Activated naive CD4-positive, alpha-beta T cell treated with anti-CD3 and anti-CD28 coated beads, Interleukin-2, amount 10 ng/mL, durations not matched to agents 7 days and 5 days (primary cell): ENCODE measurements at places on chromosomes 12 and 14.

- DNase-seq, result no peak
Measured at GRCh38 chr12:51675071-51675803, 84.2 kb downstream of the SCN8A start.

DNA sequence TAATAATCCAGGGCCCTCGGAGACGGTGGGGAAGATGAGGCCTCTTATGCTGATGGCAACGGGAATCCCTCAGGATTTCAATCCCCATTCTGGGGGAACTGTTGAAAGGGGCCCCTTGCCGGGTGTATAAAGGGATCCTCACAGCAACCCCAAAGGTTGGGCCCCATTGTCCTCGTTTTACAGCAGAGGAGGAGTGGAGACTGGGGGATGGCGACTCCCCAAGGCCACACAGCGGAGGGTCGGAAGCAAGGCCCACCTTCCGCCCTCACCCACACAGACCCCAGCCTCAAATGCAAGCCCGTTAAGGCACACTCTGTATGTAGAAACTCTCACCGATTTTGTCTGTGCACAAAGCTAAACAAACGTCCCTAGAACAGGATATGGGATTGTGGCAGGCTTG lies 327.9 kb upstream of the DIO3 start:
- no peak for DNase-seq

DNA sequence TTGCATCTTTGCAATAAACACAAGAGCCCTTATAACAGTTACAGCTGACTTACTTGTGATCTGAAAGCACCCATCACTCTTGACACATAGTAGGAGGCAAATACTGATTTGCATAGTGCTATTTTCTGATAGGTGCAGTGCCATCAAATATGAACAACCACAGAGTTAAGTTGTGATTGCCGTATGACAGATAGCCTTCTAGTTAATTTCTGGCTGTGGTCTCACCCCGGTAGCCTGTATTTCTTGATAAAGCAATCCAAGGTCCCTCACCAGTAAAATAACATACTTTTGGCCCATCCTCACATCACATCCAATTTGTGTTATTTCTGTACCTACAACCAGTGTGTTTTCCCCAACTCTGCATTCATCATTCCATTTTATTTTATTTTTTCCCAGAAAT lies 23.3 kb upstream of the STYK1 start:
- DNase-seq, result no peak

DNA sequence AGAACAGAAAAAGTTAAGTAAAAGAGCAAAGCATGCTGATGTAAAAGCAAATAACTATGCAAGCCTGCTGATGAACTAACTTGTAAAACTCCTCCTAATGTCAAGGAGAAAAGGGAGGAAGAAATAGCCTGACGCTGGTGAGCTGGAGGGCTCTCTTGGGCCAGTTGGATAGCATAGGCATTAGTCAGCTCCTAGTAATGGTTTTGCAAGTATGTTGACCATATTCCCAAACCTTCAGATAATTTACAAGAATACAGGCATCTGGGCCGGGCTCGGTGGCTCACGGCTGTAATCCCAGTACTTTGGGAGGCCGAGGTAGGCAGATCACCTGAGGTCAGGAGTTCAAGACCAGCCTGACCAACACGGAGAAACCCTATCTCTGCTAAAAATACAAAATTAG lies 871.4 kb downstream of the C12orf50 start:
- DNase-seq, result no peak

GRCh38 chr12:40045656-40046055 lies 60.2 kb downstream of the SLC2A13 start:
- no peak for DNase-seq
